ENCODE measurements at places on chromosomes 13 and 19. TPM values are rescaled to one million over a fixed set of nuclear protein-coding genes. Genes with fewer than 3 reads are reported as not detected.

DNA sequence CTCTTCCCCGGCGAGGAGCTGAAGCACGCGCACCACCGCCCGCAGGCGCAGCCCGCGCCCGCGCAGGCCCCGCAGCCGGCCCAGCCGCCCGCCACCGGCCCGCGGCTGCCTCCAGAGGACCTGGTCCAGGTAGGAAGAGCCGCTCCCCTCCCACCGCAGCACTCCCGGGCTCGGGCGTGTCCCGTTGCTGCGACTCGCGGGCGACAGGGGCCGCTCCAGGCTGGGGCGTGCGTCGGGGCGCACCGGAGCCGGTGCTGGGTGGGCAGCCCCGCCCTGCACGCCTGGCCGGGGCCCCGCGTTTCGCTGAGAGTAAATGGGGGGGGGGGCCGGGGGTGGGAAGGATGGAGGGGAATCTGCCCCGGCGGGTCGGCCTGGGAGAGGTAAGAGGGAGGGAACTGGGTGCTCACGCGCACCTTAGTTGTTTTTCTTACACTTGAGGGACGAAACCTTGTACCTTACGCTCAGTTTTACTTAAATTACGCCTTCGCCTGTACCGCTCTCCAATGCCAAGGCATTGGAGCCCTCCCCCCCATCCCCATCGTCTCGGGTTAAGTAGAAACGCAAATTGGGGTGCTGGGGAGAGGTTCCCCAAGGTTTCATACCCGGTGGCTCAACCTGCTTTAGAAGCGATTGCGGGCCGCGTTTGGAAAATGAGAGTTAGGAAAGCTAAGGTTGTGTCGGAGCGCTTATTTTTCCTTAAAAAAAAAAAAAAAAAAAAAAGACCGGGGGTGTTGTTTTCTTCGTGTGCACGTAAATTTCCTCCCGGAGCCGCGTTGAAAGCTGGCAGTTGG, 850 bp downstream of the KLF5 start:
- DNase-seq, result peak; percentile 70

DNA sequence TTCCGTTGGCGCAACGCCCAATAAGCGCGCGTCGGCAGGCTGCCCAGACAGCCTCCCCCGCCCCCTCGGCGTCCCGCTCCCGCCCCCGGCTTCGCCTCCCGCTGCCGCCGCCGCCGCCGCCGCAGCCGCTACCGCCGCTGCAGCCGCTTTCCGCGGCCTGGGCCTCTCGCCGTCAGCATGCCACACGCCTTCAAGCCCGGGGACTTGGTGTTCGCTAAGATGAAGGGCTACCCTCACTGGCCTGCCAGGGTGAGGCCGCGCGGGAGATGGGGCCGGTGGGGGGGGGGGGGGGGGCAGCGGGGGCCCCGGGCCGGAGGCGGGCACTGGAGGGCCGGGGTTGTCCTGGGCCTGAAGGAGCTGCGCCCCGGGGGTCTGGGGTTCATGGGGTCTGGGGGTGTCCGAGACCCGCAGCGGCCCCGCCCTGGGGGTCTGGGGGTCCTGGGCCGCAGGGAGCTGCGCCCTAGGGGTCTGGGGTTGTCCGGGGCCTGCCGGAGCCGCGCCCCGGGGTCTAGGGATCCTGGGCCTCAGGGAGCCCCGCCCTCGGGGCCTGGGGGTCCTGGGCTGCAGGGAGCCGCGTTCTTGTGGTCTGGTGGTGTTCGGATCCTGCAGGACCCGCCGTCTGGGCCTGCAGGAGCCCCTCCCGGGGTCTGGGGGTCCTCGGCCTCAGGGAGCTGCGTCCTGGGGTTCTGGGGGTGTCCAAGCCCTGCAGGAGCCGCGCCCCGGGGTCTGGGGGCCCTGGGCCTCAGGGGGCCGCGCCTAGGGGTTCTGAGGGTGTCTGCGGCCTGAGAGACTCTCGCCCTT, at the start of gene HDGFL2:
TSS of gene HDGFL2 (plus strand) at position 124 of the 801 bp plus-strand sequence. CDS start at position 178, 54 bp downstream.
- peak; percentile 30 for DNase-seq

MEIOSIN gene
- polyA plus RNA-seq, result not detected

PSPN gene
- 1.5 TPM for polyA plus RNA-seq

IGSF23 gene
- not detected for polyA plus RNA-seq

MIDN gene
- polyA plus RNA-seq, result 45.9 TPM

All from muscle of leg (tissue), 16 donors.